Mesendoderm (in vitro differentiated cells): ENCODE measurements at places on chromosomes 12 and 14.

GRCh38 chr12:104494793-104495158, 38.0 kb downstream of the CHST11 start:
- no peak for DNase-seq

DNA sequence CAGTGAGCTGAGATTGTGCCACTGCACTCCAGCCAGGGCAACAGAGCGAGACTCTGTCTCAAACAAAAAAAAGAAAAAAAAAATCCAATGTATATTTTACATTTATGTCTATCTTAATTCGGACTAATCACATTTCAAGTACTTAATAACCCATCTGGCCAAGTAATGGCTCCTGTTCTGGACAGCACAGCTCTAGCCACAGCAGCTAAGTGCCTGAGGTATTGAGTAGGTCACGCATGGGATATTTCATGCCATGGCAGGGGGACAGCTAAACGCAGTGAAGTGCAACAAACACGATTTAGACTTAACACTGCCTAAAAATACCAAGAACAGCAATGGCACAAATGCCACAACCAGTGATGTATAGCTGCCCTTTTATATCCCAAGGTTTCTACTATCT, 8.0 kb downstream of the BAZ1A start:
- no peak for DNase-seq

DNA sequence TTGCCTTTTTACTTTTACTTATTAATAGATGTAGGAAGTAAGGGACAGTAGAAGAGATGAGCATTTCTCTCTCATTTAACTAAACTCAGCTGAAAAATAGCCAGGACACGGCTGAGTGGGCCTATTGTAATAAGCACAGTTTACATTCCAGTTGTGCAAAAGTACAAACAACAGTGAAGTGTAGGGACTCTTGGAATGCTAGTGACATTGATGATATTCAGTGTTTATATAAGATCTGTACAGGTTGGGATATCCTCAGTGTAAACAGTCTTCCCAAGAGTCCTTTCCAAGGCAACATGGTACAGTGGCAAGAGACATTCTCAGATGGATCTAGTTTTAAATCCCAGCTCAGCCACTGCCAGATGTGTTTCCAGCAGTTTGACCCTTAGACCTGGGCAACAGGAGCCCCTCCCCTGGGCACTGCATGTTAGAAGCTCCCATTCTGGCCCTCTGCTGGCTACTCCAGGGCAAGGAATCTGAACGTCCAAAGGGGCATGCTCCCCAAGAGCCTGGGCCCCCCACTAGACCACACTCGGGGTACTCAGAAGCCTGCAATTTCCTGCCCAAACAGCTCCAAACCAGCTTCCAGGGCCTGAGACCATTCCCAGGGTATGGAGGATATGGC, 55.3 kb downstream of the STAB2 start:
- no peak for DNase-seq

DNA sequence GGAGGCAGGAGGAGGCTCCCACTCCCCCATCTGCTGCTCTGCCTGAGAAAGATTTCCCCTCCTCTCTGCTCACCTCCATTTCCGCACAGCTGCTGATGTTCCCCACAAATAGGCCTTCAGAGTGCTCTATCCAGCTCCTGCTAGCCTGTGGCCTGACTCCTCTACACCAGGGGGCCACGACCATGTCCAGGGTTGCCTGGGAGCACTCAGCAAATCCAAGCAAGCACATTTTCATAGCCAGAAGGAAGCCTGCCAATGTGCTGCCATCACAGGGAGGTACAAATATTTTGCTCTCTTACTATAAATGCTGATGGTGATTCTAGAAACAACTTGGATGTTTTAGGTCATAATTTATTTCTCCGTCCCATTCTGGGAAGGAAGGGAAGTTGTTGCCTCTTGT, 17.3 kb downstream of the KCNA5 start:
- no peak for DNase-seq

GRCh38 chr14:24921903-24922302, 128.0 kb downstream of the STXBP6 start:
- no peak for DNase-seq

- DNase-seq, result no peak
Observed at GRCh38 chr14:97850466-97850865, 1053.3 kb downstream of the VRK1 start.

DNA sequence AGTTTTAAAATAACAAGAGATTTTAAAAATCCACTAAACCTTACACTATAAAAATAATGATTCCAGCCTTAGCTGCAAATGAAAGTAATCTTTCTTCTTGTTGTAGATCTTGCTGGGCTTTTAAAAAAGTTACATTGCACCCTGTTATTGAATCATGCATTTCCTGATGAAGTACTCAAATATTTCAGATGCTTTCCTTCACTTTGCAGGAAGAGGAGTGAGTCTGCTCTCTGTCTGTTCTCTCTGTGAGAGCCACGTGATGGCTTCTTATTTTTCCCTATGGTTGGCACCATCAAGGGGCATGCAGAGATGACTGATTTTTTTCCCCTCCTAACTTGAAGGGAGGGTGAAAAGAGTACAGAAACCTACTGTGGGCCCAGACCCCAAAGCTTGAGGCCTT, 262.7 kb downstream of the ATP23 start:
- no peak for DNase-seq

DNA sequence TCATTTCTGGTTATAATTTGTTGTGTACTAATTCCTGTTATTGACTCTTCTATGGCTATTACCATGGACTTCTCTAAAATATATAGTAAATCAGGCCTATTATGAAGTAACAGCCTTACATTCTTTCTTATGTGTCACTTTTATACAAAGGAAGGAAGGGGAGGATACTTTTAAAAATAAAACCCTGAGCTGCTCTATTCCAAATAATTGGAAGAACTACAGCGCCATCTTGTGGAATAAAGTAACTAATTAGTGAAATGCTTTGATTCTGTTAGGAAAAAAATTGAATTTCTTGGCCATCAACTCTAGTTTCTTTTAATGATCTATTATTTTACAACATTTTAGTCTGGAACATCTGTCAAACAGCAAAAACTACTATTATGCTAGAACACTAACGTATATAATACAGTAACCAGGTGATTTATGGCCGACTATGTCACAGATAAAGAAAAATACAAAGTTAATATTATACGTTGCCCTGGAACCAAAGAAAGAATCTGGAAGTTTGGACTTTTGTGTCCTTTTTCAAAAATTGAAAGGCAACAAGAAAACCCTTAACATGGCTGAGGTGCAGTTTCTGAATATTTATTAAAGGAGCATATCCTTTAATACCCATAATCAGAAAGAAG, 55.0 kb upstream of the NELL2 start:
- DNase-seq, result peak; percentile 60

- DNase-seq, result no peak
Observed at GRCh38 chr14:104435147-104436046, 144.2 kb upstream of the C14orf180 start.

DNA sequence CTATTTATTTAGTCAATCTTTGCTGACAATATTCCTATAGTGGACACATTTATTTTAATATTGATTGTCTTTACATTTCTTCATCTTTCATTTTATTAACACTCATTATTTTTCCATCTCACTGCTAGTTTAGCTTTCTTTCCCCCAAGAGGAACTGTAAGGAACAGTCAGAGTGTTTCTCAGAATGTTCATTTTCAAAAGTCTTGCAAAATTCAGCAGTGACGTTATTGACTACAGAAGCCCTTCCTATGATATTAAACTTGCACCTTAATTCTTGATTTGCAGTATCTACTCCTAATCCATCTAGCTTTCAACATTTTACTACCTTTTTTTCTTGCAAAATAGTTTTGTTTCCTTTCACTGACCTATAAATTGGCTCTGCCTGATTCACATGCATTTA, 13.0 kb downstream of the CLEC2B start:
- no peak for DNase-seq

DNA sequence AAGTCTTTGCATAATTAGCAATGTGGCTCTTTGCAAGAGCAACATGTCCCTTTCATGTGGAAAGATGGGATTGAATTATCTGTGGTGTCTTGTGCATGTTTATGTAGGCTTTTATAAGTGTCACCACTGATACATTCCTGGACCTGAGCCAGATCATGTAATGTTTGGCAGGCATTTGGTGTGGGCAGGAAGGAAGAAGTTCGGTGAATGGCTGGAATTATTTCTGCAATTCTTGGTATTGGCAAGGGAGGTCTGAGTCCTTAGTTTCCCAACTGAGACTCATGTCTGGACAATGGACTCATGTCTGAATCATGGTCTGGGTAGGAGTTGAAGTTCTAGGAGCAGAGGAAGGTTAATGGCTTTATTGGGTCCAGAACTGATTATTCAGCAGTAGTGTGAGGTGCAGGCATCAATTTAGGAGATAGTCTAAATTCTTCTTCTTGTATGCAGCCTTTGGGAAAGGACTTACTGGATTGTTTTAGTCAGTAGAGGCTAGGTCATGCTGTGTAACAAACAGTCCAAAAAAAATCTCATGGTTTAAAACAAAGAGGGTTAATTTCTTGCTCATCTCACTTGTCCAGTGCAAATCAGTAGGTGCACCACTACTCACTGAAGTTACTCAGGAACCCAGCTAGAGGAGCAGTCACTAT, 186.5 kb upstream of the LHX5 start:
- DNase-seq, result no peak

GRCh38 chr14:96165493-96166436, 38.9 kb upstream of the BDKRB2 start:
- DNase-seq, result no peak

GRCh38 chr12:104742551-104743201, 215.4 kb downstream of the SLC41A2 start:
- DNase-seq, result no peak

- DNase-seq, result no peak
Observed at GRCh38 chr14:78202163-78202562, 32.0 kb downstream of the NRXN3 start.

DNA sequence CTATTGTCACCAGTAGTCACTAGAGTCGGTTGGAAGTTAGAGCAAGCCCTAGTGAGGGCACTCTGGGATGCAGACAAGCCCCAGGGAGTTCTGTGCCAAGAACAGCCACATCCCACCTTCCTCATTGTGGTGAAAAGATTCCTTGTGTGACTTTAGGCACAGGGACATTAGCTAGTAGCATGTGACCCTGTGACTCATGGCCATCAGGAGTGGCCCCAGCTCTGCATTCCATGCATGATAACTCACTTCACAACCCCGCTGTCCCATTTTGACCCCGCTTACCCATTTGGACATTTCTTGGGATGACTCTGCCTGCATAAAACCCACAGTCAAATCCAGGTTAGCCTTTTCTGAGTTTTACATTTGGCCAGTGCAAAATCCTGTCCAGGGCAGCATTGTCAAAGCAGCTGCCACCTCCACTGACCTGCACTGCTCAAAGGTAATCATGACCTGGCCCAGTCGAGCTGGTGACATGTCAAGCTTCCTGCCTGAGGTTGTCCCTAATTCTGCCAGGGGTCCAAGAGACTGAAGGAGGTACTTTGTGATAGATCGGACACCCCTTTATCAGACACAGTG, 430.5 kb downstream of the DPF3 start:
- peak; percentile 51 for DNase-seq

DNA sequence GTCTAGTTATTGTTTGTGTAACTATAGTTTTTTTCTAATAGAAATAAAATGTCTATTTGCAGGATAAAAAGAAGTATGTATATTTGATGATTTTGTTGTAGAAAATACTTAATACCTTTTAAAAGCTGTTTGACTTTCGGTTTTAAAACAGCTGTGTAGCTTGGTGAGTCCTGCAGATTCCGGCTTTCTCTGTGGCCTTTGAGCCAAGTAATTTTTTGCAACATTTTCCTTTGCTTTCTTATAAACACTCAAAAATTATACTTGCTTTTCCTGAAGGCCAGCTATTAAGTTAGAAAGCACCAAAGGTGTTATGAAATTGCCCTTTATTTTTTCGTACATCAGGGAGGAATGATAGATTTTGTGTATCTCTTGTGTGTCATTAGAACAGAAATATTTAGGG, 63.6 kb downstream of the CRADD start:
- DNase-seq, result no peak

DNA sequence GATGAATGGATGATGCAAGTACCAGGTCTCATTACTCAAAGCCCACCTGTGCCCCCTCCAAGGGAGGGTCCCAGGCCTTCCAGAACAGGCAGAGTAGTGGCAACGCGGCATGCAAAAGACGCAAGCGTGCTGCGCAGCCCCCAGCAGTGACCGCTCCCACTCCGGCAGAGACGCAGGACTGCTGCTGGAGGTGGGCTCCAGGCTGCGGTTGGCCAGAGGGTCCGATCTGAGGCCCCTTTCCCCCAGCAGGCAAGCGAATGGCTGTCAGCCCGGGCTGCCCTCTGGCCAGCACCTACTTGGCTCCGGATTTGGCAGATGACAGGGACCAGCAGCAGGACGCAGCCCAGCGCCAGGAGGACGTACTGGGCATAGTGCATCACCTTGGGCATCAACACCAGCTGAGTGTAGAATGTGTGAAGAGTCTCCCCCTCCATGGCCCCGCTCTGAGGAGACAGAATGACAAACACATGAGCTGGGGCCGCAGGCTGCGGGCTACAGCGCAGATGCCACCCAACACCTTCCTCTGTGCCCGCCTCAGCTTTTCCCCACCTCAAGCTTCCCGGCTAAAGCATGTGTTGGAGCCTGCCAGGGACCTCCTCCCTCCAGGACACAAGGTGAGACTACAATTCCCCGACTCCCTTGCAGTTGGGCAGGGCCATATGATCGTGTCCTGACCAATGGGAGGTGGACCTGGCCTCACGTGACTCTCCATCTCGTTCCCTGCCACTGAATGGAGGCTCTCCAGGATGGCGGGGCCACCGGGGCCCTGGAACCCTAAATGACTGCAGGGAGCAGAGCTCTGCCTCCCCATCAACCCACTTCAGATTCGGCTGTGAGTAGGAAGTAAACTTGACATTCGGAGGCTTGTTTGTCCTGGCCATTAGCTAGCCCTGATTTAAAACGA, 77.4 kb downstream of the SCARB1 start:
- peak; percentile 95 for DNase-seq

DNA sequence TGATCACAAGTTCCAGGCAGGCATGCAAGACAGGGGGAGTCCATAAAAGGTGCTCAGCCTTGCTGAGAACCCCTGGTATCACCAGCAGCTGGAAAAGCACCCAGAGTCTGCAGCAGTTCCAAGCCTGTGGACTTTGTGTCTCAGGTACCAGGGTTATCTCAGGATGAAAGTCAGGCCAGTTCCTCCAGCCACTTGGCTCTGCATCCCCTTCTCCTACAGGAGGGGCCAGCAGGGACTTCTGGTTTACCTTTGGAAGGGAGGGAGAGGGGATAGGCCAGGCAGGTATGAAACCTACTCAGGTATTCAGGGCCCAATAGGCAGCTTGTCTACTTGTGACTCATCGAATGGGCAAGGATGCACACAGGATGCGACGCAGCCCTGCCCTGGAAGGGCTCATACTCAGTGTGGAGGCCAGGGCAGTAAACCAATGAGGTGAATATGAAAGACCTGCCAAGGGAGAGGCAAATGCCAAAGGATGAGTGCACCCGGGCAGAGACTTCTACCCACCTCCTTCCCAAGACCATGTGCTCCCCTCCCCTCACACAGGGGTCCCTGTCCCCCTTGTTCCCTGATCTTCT, 148.2 kb downstream of the SLC38A6 start:
- DNase-seq, result no peak

GRCh38 chr14:54814076-54814475, 88.5 kb downstream of the GCH1 start:
- peak; percentile 50 for DNase-seq
